ENCODE measurements at places on chromosomes 13 and 19. TPM values are rescaled to one million over a fixed set of nuclear protein-coding genes. Genes with fewer than 3 reads are reported as not detected.
A peak's percentile ranks its signal among the peaks of the same experiment; 100 is the strongest.

KLHL1 gene
- total RNA-seq, result not detected

- DNase-seq, result no peak
These were observed 23.5 kb downstream of the ZNF544 start for GRCh38 chr19:58252102-58252685.

GRCh38 chr13:111074826-111075225, 40.3 kb upstream of the ARHGEF7 start:
- DNase-seq, result no peak

ERICH6B gene
- total RNA-seq, result not detected

IFNL1 gene
- not detected for total RNA-seq

DNA sequence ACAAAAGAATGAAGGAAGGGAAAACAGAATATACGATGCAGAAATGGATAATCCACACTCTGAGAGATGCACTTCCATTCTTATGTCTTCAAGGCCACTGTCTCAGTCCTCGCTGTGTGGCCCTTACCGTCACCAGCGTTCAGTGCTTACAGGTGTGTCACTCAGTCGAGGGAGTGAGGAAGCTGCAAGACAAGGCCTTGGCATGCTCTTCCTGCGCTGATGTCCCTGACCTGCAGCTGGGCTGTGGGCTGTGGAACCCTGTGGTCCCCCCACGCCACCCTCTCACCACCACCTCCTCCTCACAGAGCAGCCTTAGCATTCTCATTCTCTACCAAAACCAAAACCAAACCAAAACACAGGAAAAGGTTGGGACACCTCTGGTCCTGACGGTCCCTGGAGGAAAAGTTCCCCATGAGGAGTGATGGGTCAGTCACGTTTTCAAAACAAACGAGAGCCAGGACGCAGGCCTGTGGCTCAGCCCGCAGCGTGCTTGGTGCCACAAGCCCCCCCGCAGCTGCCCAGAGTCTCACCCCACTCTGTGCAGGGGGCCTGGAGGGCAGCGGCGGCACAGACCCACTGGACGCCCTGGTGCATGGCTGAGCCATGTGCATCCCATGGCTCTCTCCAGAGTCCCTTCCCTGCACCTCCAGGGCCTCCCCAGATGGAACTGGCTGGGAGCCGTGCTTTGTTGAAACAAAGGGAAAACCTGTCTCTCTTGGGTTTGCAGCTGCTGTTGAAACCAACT, 48.2 kb upstream of the GPR183 start:
- DNase-seq, result no peak

GRCh38 chr19:10284960-10285278, 1.8 kb upstream of the ICAM4 start:
- peak; percentile 36 for DNase-seq

- no peak for DNase-seq
These were observed 187.1 kb downstream of the FOXO1 start for GRCh38 chr13:40479196-40479845.

All from B cell (primary cell).